H4 (cell line): ENCODE measurements at places on chromosomes 5 and 9. TPM values are rescaled to one million over a fixed set of nuclear protein-coding genes. Genes with fewer than 3 reads are reported as not detected.

- no peak for DNase-seq
These were observed 141.8 kb downstream of the SLCO4C1 start for GRCh38 chr5:102154291-102154690.

DNA sequence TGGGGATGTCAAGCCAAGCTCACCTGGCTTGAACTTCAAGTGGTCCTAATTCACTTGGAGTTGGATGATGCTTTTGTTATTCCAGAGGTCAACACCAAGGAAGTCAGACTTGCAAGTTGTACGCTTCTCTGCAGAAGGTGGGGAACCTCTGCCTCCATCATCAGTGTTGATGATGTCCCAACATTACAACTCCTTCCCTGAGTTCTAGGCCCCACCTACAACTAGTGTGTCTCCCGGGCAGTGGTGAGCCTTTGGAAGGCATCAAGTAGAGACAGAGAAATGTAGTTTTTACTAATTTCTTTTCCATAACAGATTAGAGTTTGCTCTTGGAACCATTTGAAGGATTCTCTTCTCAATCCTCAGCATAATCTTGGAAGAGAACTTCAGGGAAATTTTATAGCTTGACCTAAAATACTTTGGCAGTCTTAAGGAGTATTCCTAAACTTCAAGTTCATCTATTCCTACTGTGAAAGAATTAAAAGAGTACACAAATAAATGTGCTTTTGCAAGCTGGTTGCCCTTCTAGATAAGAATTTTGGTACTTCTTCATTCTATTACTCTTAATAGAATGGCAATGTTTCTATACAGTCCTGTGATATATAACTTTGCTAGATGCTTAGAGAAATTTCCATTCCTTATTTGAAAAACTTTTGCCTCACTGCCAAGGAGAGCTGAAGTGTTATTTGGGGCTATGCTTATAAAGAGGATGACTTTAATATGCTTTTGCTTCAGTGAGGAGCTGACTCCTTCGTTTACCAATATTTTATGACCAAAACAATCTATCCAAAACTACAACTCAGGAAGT, 12.0 kb downstream of the MAMDC2 start:
- DNase-seq = no peak

- no peak for DNase-seq
These were observed 116.8 kb downstream of the BOD1 start for GRCh38 chr5:173499471-173500212.

DNA sequence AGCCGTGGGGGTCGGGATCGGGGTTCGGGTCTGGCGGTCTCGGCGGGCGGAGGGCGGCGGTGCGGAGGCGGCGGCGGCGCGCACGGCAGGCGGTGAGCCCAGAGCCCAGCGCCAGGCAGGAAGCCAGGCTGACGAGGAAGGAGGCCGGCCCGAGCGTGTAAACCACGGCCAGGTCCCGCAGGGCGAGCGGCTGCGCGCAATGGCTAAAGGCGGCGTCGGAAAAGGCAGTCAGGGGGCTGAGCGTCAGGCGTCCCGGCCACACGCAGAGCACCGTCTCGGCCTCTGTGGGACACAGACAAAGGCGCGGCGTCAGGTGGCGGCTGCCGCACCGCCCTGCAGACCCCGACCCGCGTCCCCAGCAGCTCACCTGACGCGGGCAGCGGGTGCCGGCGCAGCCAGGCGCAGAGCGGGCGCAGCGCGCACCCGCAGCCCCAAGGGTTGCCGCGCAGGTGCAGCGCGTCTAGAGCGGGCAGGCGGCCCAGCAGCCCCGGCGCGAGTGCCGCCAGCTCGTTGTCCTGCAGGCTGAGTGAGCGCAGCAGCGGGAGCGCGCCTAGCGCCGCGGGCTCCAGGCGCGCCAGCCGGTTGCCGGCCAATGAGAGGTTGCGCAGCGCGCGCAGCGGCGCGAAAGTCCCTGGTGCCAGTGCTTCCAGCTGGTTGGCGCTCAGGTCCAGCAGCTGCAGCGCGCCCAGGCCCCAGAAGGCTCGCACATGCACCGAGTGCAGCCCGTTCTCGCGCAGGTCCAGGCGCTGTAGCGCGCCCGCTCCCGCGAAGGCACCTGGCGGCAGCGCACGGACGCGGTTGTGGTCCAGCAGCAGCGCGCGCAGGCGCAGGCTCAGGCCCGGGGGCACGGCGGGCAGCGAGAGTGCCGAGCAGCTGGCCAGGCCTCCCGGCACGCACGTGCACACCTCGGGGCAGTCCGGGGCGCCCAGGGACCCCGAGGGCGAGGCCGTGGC, 671 bp downstream of the LRRC26 start:
- no peak for DNase-seq

EQTN gene
- total RNA-seq = not detected in 2 replicates

- DNase-seq = peak; percentile 77
These were observed 381.8 kb downstream of the ADGRV1 start for GRCh38 chr5:90940227-90940995.

DNA sequence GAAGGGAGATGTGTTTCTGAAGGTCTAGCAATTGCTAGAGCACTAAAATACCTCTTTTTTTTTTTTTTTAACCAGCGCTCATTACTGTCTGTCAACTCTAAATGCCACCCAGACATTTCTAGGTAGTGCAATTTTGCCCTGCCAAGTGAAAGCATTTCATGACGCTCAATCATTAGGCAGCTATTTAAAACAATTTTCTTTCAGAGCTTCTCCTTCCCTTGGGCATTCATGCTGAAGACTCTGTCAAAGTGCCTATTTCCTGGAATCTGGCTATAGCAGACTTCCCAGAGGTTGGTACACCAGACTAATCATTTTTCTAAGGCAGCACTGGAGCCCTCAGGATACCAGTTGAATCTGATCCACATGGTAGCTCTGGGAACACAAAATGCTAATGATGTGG, 97.0 kb upstream of the ANKRD55 start:
- no peak for DNase-seq

DNA sequence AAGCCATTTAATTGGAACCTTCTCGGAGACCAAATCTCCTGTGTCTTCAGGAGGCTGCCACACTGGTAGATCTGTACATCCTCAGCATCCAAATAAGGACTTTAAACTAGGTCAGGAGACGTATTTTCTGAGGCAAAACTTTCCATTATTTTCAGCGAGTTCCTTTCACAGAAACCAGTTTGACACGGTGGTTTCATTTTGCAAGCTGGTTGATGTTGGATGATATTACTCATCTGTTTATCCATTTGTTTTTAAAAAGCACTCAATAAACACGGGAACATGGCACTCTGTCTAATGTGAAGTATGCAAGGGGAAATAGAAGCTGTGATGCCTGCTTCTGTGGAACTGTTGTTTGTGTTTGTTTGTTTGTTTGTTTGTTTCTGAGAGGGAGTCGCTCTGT, 199.6 kb downstream of the ERCC6L2 start:
- DNase-seq = no peak

PCDHGB2 gene
- 1.6 and 1.9 TPM in 2 replicates for total RNA-seq

DNA sequence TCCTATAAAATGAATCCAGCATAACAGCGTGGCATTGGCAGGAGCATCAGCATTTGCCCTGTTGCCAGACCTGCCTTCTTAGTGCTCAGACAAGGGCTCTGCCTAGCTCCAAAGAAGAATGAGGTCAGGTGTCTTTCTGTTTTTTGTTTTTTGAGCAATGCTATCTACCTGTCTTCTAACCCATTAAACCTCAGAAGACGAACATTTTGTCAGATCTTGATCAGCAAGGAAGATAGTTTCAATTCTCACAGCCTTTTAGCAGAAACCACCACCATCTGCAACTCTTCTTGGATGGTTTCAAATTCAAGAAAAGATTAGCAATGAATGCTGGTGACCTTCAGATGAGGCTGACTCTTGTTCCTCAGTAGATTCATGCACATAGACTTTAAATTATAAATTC, 103.5 kb upstream of the IQGAP2 start:
- no peak for DNase-seq

- DNase-seq = no peak
These were observed 186.8 kb downstream of the SEMA5A start for GRCh38 chr5:9358961-9359685.

- DNase-seq = no peak
These were observed 29.5 kb downstream of the DMAC1 start for GRCh38 chr9:7770111-7770510.

DNA sequence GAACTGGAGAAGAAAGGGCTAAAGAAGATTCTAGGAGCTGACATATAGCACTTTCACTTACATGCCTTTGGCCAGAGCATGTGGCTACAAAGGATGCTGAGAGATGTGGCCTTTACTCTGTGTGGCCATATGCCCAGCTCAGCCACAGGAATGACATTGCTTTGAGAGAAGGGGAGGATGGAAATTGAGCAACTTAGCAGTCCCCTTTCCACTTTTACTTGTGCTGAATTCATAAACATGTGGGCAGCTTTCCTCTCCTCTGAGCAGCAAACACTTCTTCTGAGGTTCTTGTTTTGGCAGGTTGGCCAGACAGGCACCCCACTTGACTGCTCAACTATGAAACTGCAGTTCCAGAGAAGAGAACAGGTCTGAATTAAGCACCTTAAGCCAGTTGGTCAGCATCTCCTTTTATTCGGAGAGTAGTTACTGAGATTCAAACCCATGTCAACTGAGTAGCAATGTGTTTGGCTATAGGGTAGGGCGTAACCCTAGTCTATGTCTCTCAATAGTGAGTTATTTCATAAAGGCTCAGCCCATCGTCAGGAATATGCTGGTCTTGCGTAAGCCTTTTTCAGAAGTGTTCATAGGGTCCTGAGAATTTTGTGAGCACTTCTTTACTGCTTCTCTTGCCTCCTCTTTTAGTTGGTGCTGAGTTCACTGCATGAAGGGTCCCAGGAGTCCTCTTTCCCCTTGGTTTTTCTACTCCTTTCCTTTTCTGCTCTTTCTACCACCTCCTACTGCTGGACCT, 134.5 kb downstream of the PALM2AKAP2 start:
- peak; percentile 82 for DNase-seq

- no peak for DNase-seq
These were observed 1.1 kb downstream of the PPIC start for GRCh38 chr5:123035360-123035917.

GRCh38 chr5:162512935-162513565, 445.5 kb downstream of the GABRG2 start:
- no peak for DNase-seq

GRCh38 chr9:130680836-130681768, 12.5 kb upstream of the EXOSC2 start:
- DNase-seq = peak; percentile 85

DNA sequence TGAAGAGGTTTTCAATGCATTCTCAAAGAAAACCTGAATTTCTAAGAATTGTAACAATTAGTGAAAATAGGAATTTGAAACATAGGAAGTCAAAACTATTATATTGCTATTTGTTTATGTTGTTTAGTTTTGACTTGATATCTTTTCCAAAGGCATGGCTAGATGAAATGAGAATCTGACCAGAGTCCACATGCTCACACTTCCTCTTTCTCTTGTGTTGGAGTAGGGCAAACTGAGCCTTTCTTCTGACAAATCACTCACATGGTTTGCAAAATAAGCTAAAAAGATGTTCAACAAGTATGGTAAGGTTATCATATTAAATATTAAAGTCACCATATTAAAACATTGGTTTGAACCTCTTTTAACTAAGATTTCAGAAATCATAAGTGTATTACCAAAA, 512.6 kb downstream of the ISL1 start:
- DNase-seq = no peak

AGXT2 gene
- not detected in 2 replicates for total RNA-seq

- DNase-seq = no peak
These were observed 2.9 kb downstream of the FREM1 start for GRCh38 chr9:14907360-14907685.

DNAJC25 gene
- total RNA-seq = 10.3 and 11.6 TPM in 2 replicates

BTNL3 gene
- total RNA-seq = not detected in 2 replicates

POLR3G gene
- 17.4 and 19.7 TPM in 2 replicates for total RNA-seq

GRCh38 chr5:130052752-130053151, 148.5 kb downstream of the CHSY3 start:
- DNase-seq = no peak

GRCh38 chr9:132046456-132046855, 33.2 kb downstream of the MED27 start:
- DNase-seq = no peak

DNA sequence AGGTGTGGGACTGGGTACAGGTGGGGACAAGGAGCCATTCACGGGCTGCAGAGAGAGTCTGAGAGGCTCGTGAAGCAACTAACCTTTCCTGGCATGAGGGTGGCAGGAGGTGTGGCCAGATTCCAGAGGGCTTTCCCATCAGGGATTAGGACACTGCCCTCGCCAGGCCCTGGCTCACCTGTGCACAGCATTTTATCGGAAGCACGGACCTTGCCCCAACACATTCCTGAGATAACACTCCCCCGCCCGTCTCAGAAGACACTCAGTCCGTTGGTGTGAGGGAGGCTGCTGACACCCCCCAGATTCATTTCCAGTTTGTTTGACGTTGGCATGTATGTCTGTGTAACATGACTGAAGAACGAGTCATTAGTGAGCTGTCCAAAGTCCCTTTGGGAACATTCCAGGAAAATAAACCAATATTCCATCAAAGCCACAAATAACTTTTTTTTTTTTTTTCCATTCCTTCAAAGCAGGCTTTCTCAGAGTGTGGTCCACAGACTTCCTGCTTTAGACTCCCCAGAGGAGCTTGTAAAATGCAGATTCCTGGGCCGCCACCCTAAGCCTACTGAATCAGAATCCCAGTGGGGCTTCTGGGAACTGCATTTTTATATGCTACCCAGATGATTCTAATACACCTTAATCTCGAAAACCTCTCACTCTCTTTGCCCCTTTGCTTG, 23.4 kb downstream of the WWC1 start:
- DNase-seq = peak; percentile 58
